Activated CD8-positive, alpha-beta memory T cell treated with anti-CD3 and anti-CD28 coated beads for 1 hour (primary cell): ENCODE measurements at places on chromosomes 5 and 9.

GRCh38 chr9:76651119-76651705, 113.0 kb upstream of the PCA3 start:
- no peak for DNase-seq

- no peak for DNase-seq
Observed at GRCh38 chr5:151078490-151079262, 2.2 kb downstream of the TNIP1 start.

GRCh38 chr9:126317513-126317912, 9.1 kb upstream of the MVB12B start:
- DNase-seq = no peak

DNA sequence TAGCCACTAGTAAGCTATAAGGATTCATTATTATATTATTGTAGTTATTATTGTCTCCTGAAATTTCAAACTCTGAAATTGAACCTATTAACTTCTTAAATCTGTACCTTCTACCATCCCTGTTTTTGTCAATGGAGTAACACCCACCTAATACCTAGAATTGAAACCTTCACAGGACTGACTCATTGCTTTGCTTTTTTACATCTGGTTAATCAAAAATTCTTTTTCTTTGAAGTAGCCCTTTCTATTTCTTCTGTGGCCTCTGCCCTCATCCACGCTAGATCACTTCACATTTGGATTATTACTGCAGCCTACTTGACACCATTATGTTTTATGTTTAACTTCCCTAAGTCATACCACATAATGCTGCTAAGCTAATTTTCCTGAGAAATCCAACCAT, 35.6 kb downstream of the RBM27 start:
- no peak for DNase-seq

- DNase-seq = no peak
Observed at GRCh38 chr9:86534572-86535258, 180.5 kb upstream of the TUT7 start.

DNA sequence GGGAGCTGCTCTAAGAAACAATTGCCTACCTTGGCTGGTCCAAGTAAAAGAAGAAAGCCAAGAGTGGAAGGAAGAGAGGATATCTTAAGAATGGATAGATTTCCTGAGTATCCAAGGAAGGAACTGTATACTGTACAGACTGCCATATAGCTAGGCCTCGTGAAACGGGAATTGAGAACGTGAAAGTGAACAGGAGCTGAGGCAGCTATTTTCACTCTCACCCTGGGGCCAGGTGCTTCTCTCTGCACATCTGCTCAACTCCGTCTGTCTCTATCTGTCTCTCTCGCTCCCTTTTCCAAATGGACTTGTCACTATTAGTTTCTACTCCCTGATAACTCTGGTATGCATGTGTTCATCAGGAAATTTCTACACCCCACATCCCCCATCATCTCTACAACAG, 35.9 kb upstream of the TESK1 start:
- DNase-seq = no peak

- no peak for DNase-seq
Observed at GRCh38 chr9:122128969-122129343, 30.6 kb downstream of the NDUFA8 start.

DNA sequence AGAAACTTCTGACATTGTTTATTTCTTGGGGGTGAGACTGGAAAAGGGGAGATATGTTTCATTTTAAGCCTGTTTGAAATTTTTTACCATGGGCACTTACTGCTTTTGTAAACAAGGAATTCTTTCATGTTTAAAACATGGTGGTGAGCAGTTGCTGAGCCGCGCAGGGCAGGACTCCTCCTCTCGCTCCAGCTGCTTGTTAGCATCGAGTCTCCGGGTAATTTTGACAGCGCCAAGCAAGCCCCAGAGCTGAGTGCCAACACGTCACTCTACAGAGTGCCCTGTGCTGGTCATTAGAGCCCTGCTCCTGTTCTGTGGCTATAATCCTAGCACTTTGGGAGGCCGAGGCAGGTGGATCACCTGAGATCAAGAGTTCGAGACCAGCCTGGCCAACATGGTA, 116.5 kb upstream of the MSX2 start:
- DNase-seq = no peak

DNA sequence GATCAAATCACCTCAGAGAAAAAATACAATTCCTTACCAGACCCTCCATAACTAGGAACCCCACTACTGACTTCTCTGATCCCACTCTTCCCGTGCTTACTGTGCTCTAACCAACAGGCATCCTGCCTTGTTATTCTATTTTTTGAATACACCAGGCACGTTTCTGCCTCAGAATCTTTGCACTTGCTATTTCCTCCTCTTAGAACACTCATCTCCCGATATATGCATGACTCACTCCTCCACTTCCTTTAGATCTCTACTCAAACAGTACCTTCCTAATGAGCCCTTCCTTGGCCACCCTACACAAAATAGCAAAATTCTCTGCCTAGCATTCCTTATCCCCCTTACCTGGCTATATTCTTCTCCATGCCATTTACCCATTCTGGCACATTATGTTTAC, 43.9 kb downstream of the MAPKAP1 start:
- DNase-seq = no peak

DNA sequence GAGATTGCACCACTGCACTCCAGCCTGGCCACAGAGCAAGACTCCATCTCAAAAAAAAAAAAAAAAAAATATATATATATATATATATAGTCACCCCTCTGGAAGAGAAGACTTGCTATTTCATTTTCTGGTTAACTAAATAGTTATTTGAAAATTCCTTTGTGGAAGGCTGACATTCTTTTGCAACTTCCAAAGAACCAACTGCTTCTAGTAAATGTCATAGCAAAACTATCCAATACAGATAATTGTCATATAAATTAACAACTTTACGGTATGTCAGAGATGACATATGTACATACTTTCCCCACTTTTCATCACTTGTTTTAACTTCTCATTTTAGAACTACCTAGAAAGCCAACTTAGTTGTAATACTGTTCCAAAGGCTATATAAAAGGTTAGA, 50.9 kb downstream of the PRUNE2 start:
- no peak for DNase-seq

DNA sequence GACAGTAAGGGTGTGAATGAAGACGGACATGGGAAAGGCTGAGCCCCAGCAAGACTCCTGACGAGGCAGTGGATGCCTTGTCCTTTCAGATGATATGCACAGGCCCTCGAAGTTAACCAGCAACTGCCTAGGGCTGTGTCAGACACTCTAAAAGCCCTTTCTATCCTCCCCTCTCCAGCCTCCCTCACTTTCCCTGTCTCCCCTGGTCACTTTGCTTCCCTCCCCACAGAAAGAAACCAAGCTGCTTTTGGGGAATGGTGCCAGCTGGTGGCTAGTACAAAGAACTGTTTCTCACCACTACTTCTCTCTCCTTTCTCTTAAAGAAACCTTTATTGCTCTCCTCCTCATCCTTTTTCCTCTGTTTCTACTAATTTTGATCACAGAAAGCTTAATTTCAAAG, 21.4 kb downstream of the LHFPL2 start:
- no peak for DNase-seq
